ENCODE measurements at places on chromosomes 7 and 10. TPM values are rescaled to one million over a fixed set of nuclear protein-coding genes. Genes with fewer than 3 reads are reported as not detected.

The NPS gene
- total RNA-seq: not detected

The HPSE2 gene
- 0.50 TPM for total RNA-seq

The OPALIN gene
- total RNA-seq: not detected

The AOAH gene
- not detected for total RNA-seq

The AGR2 gene
- total RNA-seq: under 0.01 TPM

The ITGA8 gene
- 1.1 TPM for total RNA-seq

Measured in uterine smooth muscle cell (primary cell).